ENCODE measurements at places on chromosomes 4 and X.

- no peak for DNase-seq
These were observed 101.3 kb upstream of the MAGEB10 start for GRCh38 chrX:27706526-27706925.

- DNase-seq, result no peak
These were observed 5.8 kb downstream of the MID1IP1 start for GRCh38 chrX:38806875-38807621.

DNA sequence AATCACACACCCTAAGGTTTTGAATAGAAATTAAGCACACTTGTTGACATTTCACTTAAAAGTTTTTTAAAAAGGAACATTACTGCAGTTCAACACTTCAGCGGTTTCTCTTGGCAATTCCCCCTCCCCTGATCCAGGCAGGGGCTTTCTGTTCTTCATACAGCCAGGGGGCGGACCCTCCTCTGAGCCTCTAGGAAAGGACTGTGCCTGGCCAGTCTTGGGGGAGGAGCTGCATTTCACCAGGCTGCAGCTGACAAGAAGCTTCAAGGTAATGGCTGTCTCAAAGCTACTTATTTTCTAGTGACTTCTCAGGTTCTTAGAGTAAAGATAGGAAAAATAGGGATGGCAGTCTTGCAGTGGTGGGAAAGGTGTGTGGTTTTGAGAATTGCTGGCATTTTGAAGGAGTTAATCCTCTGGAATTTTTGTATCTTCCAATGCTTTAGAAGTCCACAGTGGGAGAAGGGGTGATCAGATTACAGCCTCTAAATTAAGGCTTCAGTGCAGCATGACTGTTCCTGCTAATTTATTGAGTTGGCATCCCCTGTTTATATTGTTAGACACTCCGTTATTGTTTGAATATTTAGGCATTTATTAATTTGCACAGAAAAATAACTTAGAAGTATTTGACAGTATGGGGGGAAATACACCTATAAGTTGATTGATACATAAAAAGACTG, 33.5 kb downstream of the PWWP3B start:
- no peak for DNase-seq

DNA sequence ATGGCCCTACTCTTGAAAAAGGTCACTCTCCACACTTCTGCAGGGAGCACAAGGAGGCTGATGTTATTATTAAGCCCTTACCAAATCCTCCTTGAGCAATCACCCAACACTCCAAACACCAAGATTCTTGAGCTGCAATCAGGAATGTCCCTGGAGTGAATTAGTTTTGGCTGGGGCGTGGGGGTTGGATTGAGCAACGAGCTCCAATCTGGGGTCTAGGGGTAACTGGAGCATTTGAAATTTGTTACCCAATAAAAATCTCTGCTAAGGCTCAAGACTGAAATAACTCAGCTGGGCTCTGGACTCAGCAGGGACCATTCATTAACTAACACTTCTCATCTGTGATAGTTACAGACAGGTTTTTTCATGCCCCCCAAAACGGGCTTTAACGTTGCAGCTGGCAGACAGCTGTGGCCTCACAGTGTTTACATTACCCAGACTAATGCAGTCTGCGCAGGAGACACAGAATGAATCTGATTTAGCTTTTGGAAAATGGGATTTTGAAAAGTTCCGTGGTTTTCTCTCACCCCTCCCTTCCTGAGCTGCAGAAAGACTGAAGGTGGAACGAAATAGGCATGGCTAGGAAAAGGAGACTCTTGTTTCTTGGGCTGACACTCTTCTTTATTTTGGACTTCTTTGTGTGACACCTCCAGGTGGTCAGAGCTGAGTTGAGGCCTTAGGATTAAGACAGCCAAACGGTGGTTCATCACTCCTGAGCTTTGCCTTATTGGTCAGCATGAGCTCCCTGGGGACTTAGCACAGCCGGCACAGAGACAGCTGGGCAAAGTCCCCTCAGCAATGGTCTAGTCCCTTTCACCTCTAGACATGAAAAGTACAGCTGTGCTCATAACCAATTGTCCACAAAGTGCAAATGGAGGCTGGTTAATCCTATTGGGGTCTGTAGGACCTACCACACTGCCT, 26.6 kb downstream of the PLAC1 start:
- no peak for DNase-seq

DNA sequence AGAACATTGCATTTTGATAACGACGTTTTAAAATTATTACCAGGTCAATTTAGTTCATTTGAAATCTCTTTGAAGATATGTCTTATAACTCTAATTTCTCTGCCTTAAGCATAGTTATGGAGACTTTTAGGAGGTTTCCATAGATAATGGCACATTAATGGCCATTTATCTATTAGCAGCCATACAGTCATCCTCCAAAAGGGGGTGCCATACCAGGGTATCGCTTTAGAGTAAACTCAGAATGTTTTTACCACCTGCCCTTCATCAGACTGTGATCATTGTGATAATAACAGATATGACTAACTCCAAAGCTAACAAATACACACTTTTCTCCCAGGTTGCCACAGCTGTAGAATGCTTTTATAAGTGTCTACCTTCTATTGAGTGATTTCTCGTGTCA, 461.5 kb downstream of the FSTL5 start:
- DNase-seq, result no peak

- DNase-seq, result no peak
These were observed 58.6 kb downstream of the GATB start for GRCh38 chr4:151702256-151702655.

- no peak for DNase-seq
These were observed 773.2 kb upstream of the FTHL17 start for GRCh38 chrX:31845003-31845402.

DNA sequence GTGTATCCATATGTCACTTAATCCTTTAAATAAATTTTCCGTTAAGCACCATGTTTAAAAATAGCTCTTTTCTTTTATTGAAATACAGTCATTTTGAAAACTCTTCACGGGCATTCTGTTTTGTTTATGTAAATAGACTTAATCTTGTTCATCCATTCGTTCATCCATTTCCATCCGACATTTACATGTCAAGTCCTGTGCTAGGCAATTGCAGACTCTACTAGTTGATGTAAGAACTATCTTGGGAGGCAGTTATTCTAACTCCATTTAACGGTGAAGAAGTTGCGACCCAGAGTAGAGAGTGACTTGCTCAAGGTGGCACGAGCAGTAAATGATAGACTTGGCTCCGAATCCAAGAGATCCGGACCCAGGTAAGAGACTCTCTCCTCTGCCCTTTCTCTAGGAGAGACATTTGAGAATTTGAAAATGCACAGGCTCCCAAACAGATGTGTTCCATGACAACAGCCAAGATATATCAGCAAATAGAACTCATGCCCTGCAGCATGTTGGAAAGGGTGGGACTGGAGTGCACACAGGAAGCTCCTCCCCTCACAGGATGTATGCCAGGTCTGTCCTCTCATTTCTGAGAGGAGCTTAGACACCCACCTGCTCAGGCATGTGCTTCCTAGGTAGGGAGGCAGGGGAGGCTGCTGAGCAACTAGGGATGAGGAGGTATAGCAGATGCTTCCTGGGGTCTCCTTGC, 64.5 kb downstream of the DRD5 start:
- DNase-seq, result no peak

DNA sequence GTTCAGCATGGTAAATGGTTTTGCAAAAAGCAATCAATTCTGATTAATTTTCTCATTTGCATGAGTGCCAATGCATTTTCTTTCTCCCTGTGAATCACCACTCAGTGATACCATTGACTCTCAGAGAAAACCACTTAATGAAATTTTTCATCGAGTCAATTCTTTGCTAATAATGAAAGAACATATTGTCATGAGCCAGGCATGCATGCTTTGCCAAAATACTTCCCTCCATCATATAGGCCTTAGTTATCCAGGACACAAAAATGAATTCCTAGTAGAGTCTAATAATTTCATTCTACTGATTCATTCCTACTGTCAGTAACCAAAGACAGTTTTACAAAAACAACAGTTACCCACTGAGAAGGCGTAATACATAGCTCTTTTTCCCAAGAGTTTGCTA, 680.0 kb downstream of the TRIML1 start:
- no peak for DNase-seq

GRCh38 chr4:107050525-107051135, 14.5 kb upstream of the DKK2 start:
- no peak for DNase-seq

DNA sequence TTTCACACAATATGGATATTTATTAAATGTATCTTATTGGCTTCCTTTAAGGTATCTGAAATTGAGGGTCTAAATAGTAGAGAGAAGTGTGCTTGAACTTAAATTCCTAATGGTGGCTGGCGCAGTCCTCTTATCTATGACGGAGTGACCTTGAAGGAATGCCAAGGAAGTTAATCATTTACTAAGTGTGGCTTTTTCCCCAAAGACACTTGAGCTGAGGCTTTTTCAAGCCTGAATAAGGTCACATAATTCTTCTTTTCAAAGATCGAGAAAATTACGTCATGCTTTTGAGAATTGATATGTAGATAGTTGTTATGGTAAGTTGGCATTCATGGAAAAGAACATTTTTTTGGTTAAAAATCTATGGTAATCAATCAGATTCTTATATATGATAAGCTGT, 11.7 kb upstream of the PRPS2 start:
- DNase-seq, result no peak

GRCh38 chr4:80897537-80898303, 132.8 kb upstream of the BMP3 start:
- DNase-seq, result no peak

DNA sequence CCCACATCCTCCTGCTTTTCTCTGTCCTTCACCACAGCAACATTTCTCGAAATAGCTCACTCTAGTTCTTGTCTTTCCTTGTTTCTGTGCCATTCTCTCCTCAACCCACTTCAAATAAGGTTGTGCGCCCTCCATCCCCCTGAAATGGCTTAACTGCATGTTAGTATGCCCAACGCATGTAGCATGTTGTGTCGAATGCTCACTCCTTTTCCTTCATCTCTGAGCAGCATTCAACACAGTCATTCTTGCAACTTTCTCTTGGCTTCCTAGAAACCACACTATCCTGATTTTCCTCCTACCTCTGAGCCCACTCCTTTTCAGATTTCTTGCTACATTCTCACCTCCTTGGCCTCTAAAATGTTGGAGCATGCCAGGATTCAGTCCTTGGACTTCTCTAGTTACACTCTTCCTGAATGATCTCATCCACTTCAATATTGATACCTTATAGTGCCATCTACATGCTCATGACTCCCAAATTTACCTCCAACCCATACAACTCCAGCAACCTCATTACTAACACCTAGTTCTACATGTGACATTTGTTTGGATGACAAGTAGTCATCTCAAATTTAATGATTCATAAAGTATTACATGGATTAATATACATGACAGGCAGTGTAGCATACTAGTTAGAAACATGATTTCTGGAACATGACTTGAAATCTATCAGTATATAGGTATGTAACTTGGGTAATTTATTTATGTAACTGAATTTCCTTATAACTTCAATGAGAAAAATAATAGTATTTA, 22.3 kb downstream of the RBMX start:
- no peak for DNase-seq

- no peak for DNase-seq
These were observed 73.1 kb downstream of the PALLD start for GRCh38 chr4:168569931-168570276.

- DNase-seq, result no peak
These were observed 41.0 kb downstream of the NSG1 start for GRCh38 chr4:4427886-4428285.

- no peak for DNase-seq
These were observed 78.7 kb downstream of the PPARGC1A start for GRCh38 chr4:23811161-23811560.

DNA sequence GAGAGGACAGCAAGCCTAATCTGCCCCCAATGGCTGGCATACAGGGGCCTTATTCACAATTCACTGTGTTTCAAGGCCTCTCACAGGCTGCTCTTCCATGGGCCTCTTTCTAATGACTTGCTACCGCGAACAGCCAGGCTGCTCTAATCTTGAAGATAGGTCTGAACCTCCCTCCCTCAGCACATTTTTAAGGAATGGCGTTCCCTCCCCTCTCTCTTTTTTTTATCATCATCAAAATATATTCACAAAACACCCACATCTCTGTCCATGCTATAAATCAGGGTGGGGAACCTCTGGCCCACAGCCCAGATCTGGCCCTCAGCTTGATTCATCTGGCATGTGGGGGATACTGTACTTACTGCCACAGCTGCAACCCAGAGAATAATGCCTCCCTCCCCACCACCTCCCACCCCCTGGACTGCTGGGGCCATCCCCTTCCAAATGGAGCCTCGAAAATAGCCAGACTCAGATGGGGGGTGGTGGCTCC, 76.2 kb upstream of the PLAC1 start:
- DNase-seq, result no peak

DNA sequence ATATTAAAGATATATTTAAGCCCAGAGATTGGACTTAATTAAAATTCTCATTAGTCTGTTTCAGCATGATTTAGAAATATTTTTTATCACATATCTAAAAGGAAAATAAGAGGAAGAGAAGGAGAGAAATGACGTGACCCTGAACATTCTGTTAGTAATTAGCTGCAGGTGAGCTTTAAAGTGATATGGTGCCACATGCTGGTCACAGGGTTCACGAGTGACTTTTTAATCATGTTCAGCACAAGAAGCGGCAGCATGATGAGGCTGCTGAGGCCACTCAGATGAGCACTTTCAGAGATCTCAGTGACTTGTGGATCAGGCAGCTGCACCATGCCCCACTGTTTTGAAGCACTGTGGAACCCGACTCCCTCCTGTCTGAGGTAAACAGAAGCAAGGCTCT, 37.9 kb upstream of the NPY2R start:
- DNase-seq, result no peak

DNA sequence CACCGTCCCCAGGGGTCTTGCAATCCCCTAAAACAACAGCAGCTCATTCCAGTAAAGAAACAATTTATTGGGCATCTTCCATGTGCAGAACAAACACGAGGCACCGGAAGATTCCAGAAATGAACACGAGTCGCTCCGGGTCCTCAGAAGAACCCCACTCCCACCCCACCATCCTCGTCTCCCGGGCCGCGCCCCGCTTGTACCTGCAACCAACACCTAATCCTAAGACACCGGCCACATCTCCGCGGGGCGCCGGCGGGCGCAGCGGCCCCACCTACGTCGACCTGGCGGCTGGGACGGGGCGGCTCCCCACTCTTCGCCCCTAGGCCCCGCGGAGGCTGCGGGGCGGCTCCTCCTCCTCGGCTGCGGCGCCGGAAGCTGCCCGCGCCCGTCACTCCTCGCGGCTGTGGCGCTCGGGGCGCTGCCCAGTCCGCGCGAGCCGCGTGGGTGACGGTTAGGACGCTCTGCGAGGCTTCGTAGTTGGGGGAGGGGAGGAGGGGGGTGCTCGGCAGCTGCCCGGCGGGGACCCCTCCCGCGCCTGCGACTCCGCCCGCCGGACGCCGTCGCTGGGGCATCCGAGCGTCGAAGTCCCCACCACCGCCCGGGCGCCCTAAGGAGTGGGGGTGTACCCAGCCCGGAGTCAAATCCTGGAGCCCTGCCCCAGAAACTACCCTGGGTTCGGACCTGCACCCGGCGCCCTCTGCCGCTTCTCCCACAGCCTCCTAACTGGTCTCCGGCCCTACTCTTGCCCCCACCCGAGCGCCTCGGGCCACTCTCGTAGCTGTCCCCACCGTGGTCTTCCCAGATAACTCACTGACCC, at the start of gene CCDC158:
Gene CCDC158, minus strand, starts transcription at position 380 of the 820 bp plus-strand sequence. CDS start 17,934 bp downstream, outside the sequence.
- DNase-seq, result no peak

DNA sequence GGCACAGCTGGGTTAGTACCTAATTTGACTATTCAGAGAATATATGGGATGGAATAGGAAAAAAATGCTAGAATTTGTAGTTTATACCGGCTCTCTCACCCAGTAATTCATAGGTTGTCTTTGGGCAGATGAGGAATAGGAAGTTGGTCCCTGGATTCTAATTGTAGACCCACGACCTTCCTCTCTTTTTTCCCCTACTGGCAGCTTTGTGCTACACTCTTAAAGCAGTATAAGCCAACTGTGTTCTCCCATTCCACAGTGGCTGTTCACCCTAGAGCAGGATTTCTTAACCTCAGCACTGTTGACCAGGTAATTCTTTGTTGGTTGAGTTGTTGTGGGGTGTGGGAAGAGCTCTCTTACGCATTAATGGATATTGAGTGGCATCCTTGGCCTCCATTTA, 92.9 kb downstream of the FNIP2 start:
- no peak for DNase-seq
